ENCODE measurements at places on chromosomes 5 and 9.
A peak's percentile ranks its signal among the peaks of the same experiment; 100 is the strongest.

DNA sequence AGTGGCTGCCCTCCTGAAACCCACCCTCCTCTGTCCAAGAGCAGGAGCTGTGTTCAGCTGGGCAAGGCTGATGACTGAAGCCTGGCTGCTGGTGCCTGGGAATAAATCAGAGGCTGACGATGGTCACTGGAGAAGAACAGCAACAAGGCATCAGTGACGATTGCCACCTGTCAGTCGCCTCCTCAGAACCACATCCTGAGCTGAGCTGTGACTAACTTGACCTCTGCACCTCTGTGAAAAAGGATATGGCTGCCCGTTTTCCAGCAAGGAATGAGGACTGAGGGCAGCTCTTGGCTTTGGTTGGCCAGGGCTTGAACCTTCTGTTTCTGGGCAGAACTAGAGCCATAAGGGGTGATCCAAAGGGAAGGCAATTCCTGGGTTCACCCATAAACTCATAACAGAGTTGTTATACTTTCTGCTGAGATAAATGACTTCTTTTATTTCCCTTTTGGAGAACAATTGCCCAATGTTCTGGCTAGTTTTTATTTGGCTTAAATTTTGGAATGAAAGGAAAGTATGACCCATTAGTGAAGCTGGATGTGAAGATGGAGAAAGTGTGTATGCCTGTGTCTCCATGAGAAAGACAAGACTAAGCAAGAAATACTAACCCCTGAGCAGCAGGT, 40.1 kb downstream of the TRIP13 start:
- H3K4me3 ChIP-seq, result no peak overlapping the region
- no peak overlapping the region for H3K27ac ChIP-seq
- DNase-seq, result no peak
- peaks cover 12% of the 10 kb centered on the region for H3K27me3 ChIP-seq
- H3K36me3 ChIP-seq, result no peaks in the 10 kb centered on the region

- no peak for DNase-seq
- no peaks in the 10 kb centered on the region for H3K27me3 ChIP-seq
- H3K4me3 ChIP-seq, result no peak overlapping the region
- no peaks in the 10 kb centered on the region for H3K36me3 ChIP-seq
- no peaks in the 10 kb centered on the region for H3K4me1 ChIP-seq
Measured at GRCh38 chr5:71971862-71972261, 135.4 kb upstream of the MAP1B start.

- peaks cover 4% of the 10 kb centered on the region for H3K36me3 ChIP-seq
- no peak overlapping the region for H3K27ac ChIP-seq
- DNase-seq, result no peak
- H3K27me3 ChIP-seq, result no peaks in the 10 kb centered on the region
- no peak overlapping the region for H3K4me3 ChIP-seq
Measured at GRCh38 chr9:128705051-128705965, 3.0 kb downstream of the PKN3 start.

GRCh38 chr9:129150672-129151211, 27.3 kb downstream of the IER5L start:
- no peak overlapping the region for H3K27ac ChIP-seq
- no peak overlapping the region for H3K4me3 ChIP-seq
- 0 out of 2 replicates have a peak, but pooled peaks cover 9% of the 10 kb centered on the region for H3K36me3 ChIP-seq
- DNase-seq, result no peak

DNA sequence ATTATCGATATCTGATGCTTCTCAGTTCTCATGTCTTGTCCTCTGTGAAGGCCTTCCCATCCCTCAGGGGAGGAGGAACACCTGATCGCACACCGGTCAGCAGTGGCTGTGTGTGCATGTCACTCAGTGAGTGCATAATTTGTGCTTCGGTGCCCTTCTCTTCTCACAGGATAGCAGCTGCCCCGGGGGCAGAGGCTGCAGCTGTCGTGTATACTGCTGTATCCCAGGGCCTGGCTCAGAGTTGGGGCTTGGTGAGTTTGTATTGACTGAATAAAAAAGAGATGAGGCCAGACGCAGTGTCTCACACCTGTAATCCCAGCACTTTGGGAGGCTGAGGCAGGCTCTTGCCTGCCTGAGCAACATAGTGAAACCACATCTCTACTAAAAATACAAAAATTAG, 49.7 kb upstream of the NCS1 start:
- H3K4me3 ChIP-seq, result no peak overlapping the region
- H3K4me1 ChIP-seq, result peaks cover 18% of the 10 kb centered on the region
- no peaks in the 10 kb centered on the region for H3K36me3 ChIP-seq
- no peak overlapping the region for H3K27ac ChIP-seq
- no peak for DNase-seq
- H3K27me3 ChIP-seq, result no peaks in the 10 kb centered on the region

DNA sequence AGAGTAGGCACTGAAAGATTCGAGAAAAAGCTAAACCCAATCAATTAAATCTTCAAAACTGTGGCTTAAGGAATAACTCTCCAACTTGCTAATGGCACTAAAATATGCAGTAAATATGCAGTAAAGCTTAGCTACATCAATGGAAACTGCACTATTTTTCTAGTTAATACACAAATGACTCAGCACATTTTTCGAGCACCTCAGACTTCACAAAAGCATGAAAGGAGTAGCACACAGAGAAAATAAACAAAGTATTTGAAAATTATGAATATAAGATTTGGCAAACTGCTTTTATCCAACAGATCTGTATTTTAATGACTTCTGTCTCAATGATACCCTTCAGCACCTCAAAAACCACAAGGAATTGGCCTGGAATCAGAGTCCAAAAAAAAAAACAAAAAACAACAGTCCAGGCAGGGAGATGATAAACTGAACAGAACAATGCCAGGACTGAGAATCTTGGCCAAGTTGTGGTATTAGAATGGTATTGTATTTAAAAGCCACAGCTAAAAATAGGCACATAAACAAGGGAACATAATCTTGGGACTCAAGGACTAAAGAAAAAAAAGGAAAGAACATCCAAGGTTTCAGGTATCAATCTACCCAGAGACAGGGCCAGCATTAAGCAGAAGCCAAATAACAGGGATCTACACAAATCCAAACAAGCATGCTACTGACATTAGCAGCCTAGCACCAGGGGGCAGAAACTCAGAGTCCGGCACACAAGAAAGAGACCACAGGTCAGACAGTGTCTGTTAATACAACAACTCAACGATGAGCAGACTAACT, 21.4 kb downstream of the TMEM245 start:
- no peak for DNase-seq
- peak overlapping the region; percentile 52 for H3K27ac ChIP-seq
- no peaks in the 10 kb centered on the region for H3K27me3 ChIP-seq
- no peak overlapping the region for H3K4me3 ChIP-seq
- H3K36me3 ChIP-seq, result peaks cover 2% of the 10 kb centered on the region

GRCh38 chr5:72252574-72253155, 67.4 kb downstream of the MRPS27 start:
- H3K27me3 ChIP-seq, result no peaks in the 10 kb centered on the region
- no peak for DNase-seq
- H3K36me3 ChIP-seq, result no peaks in the 10 kb centered on the region

- no peaks in the 10 kb centered on the region for H3K36me3 ChIP-seq
- no peak overlapping the region for H3K27ac ChIP-seq
- no peak overlapping the region for H3K4me3 ChIP-seq
- no peak for DNase-seq
- H3K4me1 ChIP-seq, result no peaks in the 10 kb centered on the region
Measured at GRCh38 chr5:17267106-17267505, 49.7 kb downstream of the BASP1 start.

DNA sequence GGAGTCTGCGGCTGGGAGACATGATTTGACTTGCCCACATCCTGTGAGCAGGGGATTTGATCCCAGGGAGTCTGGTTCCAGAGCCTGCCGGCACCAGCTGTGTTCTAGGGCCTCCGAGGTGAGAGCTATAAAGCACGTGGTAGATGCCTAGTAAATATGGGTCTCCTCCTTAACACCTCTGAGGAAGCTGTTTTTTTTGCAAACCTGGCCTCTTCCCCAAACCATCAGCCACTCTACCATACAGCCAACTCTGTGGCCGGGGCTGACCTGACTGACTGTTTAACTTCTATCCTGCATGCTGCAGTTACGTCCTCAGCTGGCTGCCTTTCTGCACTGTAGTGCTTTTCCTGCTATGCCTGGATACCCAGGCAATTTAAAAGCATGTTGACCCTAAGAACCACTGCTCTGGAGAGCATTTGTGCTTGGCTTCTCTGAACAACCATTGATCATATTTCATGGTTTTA, 220.5 kb downstream of the SLIT3 start:
- no peak for DNase-seq
- H3K36me3 ChIP-seq, result no peaks in the 10 kb centered on the region
- no peaks in the 10 kb centered on the region for H3K4me1 ChIP-seq
- no peak overlapping the region for H3K27ac ChIP-seq
- H3K27me3 ChIP-seq, result peaks cover 11% of the 10 kb centered on the region

DNA sequence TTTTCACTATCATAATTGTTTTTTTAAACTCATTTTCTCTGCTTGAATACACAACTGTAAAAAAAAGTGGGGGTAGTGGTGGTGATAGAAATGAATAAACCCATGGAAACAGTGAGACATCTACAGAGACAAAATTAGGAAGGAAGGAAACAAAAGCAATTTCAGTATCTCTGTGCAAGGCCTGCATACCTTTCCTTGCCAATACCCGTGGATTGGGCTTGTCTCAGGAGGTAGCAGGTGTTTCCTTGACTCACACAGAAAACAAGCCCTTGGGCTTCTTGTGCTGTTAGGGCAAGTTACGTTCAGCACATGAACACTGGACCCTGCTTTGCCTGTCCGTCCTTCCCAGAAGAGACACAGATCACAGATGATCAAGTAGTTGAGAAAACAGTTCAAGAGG, 372.2 kb downstream of the ZSWIM6 start:
- no peaks in the 10 kb centered on the region for H3K4me1 ChIP-seq
- no peak overlapping the region for H3K4me3 ChIP-seq
- H3K27me3 ChIP-seq, result peaks cover 12% of the 10 kb centered on the region
- H3K36me3 ChIP-seq, result no peaks in the 10 kb centered on the region

DNA sequence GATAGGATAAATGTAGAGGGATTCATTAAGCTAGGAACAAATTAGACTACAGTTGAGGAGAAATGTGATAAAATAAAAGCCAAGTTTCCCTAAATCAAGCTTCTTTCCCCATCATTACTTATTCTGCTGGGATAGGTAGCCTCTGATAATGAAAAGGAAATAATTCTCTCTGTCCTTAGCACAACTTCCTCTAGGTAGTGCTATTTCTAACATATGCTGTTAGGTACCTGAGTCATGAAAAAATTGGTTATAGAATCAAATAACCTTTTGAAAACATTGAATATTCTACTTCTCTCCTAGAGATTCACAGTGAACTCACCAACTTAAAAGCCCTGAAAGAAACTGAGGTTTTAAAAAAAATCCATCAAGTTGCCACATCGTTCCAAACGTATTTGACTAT, 1793.1 kb downstream of the EFNA5 start:
- no peak overlapping the region for H3K4me3 ChIP-seq
- no peaks in the 10 kb centered on the region for H3K4me1 ChIP-seq
- no peaks in the 10 kb centered on the region for H3K36me3 ChIP-seq
- no peak for DNase-seq
- no peaks in the 10 kb centered on the region for H3K27me3 ChIP-seq

GRCh38 chr5:72723581-72723980, 92.9 kb upstream of the TNPO1 start:
- H3K36me3 ChIP-seq, result no peaks in the 10 kb centered on the region
- H3K4me1 ChIP-seq, result no peaks in the 10 kb centered on the region
- no peak overlapping the region for H3K27ac ChIP-seq

DNA sequence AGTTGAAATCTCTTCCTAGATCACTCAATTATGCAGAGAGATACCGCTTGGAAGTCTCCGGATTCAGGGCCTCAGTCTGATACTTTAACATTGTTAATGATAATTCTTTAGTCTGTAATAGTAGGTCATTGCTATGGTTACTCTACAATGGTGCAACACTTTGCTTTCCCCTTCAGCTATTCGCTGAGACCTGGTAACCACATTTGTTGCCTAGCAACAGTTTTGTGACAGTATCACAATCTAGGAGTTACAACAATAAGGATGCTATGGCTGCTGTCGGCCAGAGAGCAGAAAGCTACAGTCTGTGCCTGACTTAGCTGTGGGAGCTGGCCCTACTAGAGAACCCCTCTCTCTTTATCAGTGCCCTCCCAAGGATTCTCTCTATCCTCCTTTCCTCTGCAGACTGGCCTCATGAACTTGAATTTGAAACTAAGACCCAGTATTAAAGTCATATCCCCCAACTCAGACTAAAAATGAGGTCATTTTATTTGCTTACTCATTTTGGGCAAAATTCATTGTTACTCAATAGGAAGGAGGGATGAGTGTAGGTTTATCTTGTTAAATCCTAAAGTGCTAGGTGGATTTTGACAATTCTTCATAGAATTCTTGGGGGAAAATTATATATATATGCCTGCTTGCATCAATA, 39.3 kb downstream of the NR2F1 start:
- H3K4me1 ChIP-seq, result no peaks in the 10 kb centered on the region
- H3K36me3 ChIP-seq, result no peaks in the 10 kb centered on the region
- H3K27me3 ChIP-seq, result no peaks in the 10 kb centered on the region
- no peak for DNase-seq
- no peak overlapping the region for H3K27ac ChIP-seq

DNA sequence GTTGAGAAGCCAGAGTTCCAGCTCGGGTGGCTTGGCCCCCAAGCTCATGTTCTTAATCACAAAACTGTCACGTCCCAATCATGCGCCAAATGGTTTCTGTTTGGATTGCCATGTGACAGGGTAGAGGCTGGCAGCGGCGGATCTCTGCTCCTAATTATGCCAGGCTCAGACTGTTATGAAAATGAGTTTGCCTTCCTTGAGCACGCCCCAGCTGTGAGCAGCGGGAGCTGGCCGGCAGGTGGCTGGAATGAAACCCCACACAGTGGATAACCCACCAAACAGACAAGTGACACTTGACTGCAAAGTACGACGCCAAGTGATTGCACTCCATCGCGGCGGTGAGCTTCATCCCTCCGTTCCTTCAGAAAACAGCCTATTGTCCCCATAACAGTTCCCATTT, 75.4 kb downstream of the CFAP77 start:
- no peaks in the 10 kb centered on the region for H3K4me1 ChIP-seq
- H3K27ac ChIP-seq, result no peak overlapping the region
- H3K36me3 ChIP-seq, result no peaks in the 10 kb centered on the region
- no peak overlapping the region for H3K4me3 ChIP-seq
- DNase-seq, result no peak

GRCh38 chr9:121178676-121179372, 22.8 kb downstream of the RAB14 start:
- peaks cover 13% of the 10 kb centered on the region for H3K36me3 ChIP-seq
- H3K27ac ChIP-seq, result no peak overlapping the region
- H3K27me3 ChIP-seq, result no peaks in the 10 kb centered on the region
- no peak for DNase-seq
- no peaks in the 10 kb centered on the region for H3K4me1 ChIP-seq

DNA sequence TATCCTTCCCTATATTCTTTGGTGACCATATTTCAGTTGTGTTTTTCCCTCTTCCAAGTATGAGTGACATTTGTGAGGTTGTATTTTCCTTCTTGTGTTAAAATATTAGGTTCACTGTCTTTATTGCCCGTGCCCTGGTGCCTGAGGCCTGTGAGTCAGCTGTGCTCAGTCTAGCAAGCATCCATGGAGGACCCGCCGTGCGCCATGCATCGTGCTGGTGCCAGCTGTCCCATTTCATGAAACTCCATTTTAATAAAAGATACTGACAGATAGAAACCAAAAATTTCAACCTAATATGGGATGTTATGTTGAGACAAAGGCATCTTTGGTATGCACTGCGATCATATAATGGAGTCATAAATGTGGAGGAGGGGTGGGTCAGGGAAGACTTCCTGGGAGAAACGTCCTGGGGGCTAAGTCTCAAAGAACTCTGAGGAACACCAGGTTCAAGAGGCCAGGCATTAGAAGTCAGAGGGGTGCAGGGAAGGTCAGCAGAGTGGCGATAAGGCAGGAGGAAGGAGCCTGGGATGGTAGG, 34.0 kb upstream of the FGF1 start:
- H3K27ac ChIP-seq, result no peak overlapping the region
- H3K4me3 ChIP-seq, result no peak overlapping the region
- no peaks in the 10 kb centered on the region for H3K27me3 ChIP-seq
- no peak for DNase-seq
- no peaks in the 10 kb centered on the region for H3K36me3 ChIP-seq
- no peaks in the 10 kb centered on the region for H3K4me1 ChIP-seq
